ENCODE measurements at places on chromosomes 2 and 18.

DNA sequence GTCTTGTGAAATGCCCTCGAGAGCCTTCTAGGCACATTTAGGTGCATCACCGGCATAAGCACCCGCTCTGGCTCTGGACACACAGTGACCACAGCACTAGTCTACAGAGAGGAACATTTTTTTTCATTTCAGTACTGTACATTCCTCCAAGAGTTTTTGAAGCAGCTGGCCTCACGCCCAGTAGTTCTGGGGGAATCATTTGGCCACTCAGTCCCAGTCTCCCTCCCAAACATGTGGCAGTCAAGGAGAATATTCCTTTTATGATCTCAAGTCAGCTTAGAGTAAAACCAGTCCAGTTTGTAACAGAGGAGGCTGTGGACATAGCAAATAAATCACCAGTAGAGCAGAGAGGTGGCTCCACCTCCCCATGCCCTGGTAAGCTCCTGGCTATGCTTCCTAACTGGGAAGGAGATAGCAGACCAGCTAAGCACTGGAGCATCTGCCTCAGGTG is 48.1 kb downstream of the KCNE4 start:
- DNase-seq = no peak

DNA sequence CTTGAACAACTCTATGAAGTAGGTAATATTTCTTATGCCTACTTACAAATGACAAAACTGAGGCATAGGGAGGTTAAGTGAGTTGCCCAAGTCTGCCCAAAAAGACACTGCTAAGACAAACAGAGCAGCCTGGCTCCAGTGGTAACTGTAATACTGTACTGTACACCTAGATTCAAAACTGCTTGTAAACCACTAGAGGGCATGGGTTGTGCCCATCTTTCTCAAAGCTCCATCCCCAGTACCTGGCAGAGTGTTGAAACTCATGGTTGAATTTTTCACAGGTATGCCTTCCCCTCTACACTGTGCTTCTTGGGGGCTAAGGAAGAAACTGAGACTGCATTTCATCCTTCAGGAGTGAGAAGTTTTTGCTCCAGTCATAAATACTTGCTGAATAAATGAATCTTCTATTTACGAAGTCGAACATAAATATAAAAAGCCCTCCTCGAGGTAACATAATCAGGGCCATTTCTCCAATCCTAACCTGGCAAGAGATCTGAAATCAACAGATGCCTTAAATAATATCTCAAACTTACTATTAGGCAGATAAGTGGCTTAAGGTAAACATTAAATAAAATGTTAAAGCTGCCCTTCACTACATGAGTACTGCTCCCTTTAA is 2.0 kb downstream of the PPP4R1 start:
- DNase-seq = peak; percentile 33

DNA sequence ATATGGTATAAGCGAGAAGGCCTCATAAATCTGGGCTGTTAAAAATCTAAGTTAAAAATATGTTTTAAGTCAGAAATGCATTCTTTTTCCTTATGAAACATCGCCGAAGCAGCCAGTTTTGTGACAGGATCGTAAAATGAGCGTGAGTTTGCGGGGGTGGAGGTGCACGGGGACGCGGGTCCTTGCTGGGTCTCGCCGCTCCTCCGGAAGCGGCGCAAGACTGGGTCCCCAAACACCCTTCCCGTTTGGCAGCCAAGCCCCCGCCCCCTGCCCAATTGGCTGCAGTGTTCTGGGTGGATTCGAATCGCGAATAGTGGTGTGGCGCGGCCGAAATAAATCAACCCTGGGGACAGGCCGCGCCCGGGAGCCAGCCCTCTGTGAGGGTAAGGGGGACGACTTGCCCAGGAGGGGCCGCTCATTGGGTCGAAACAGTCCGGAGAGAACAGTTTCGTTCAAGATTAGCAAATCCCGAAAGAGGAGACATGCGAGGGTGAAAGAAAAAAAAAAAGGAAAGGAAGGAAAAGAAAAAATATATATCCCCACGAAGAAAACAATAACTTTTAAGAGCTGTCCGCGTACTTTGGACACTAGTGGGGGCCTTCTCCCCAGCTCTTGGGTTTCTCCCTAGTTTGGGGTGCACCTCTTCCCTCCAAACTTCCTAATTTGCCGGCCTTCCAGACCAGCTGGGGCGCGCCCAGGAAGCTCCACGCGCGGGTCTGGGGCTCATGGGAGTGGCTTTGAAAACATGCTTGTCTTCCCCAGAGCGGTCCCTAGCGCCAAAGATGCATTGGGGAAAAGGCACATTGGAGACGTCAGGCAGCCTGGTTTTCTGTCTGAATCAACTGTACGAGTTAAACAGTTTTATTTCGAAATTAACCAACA is 3.1 kb upstream of the GATA6 start:
- no peak for DNase-seq

GRCh38 chr18:6683112-6683876 is 46.2 kb upstream of the ARHGAP28 start:
- DNase-seq = peak; percentile 46

DNA sequence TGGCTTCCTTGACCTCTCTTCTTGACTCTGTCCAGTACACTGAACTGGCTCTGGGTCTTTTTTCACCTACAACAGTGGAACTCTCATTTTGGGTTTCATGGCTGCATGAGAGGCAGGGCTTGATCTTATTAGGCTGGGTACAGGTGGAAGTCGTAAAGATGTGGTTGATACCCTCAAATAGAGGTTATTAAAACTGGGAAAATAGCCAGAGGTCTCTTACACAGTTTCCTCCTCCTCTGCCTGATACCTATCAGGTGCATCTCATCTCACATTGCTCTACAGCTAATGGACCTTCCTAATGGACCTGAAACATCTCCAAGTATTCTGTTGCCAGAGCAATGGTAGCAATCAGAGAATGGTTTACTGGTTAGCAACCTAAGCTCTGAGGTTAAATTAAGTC is 231.8 kb downstream of the ETAA1 start:
- DNase-seq = no peak

Measured in SHP77 treated with DMSO at 0.1 percent for 48 hours (cell line).